Bronchial smooth muscle cell (primary cell): ENCODE measurements at places on chromosomes 1 and 21. TPM values are rescaled to one million over a fixed set of nuclear protein-coding genes. Genes with fewer than 3 reads are reported as not detected.

The SLX9 gene
- total RNA-seq, result 11.4 and 14.0 TPM in 2 replicates

The NTRK1 gene
- 0.09 and 0.16 TPM in 2 replicates for total RNA-seq

The SPRR1A gene
- total RNA-seq, result not detected in 2 replicates

The SLC25A34 gene
- total RNA-seq, result 0.16 and 0.52 TPM in 2 replicates

The SLC44A3 gene
- total RNA-seq, result 1.2 and 1.7 TPM in 2 replicates

The PGLYRP3 gene
- not detected in 2 replicates for total RNA-seq

The OR2T11 gene
- not detected in 2 replicates for total RNA-seq

The TRIM46 gene
- 3.5 and 5.2 TPM in 2 replicates for total RNA-seq

The SNX7 gene
- total RNA-seq, result 41.7 and 47.8 TPM in 2 replicates

The AMIGO1 gene
- total RNA-seq, result 1.3 and 1.9 TPM in 2 replicates

The KCNA10 gene
- not detected in 2 replicates for total RNA-seq
